ENCODE measurements at places on chromosomes 11 and 22. TPM values are rescaled to one million over a fixed set of nuclear protein-coding genes. Genes with fewer than 3 reads are reported as not detected.

Gene SAA1
- 9.0 TPM for total RNA-seq

DNA sequence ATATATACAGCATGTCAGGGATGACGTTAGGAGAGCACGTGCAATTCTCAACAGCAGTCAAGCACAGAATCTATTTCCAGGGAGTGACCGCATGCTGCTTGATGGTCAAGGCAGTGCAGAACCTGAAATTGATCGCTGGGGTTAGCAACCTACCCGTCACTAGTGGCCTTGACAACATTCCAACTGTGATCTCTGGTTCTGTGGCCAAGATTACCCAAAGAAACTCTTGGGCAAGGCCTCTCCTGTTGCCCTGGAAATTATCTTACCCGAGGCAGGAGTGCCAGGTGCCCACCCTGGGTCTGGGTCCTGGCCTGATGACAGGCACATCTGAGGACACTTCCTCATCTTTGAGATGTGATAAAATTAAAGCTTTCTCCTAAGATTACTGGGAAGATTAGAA is 2.2 kb downstream of the TM7SF2 start:
- no peaks in the 10 kb centered on the region for H3K27me3 ChIP-seq
- no peak overlapping the region for H3K4me3 ChIP-seq
- H3K36me3 ChIP-seq, result peaks cover 28% of the 10 kb centered on the region
- DNase-seq, result no peak

Gene KRTAP5-10
- not detected for total RNA-seq

DNA sequence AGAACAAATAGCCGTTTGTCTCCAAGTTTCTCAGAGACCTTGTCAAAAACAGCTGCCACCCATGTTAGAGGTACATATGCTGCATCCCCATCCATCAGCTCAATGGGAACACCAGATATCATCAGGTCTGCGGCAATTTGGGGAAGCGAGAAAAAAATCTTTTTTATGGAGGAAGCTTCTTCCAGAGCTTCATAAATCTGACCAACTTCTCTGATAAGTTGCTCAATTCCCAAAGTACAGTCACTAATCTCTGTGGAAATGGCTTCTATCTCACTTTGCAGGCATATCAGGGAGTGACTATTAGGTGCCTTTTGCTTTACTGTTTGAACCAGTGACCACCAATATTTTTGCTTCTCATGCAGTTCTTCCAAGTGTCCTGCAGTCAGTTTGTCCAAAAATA is 34.3 kb upstream of the MRPL17 start:
- H3K4me3 ChIP-seq, result no peak overlapping the region
- peaks cover 7% of the 10 kb centered on the region for H3K36me3 ChIP-seq
- H3K4me1 ChIP-seq, result no peaks in the 10 kb centered on the region
- H3K27ac ChIP-seq, result no peak overlapping the region
- DNase-seq, result no peak

- no peaks in the 10 kb centered on the region for H3K27me3 ChIP-seq
- H3K27ac ChIP-seq, result peak overlapping the region; percentile 97
- no peak for DNase-seq
- H3K36me3 ChIP-seq, result no peaks in the 10 kb centered on the region
- H3K4me3 ChIP-seq, result peak overlapping the region; percentile 63
Measured at GRCh38 chr11:65479184-65480145, 19.4 kb upstream of the MALAT1 start.

GRCh38 chr11:116473790-116474346 is 298.9 kb downstream of the BUD13 start:
- H3K27ac ChIP-seq, result no peak overlapping the region
- H3K4me1 ChIP-seq, result no peaks in the 10 kb centered on the region
- no peak overlapping the region for H3K4me3 ChIP-seq
- no peaks in the 10 kb centered on the region for H3K36me3 ChIP-seq
- no peak for DNase-seq

- no peaks in the 10 kb centered on the region for H3K36me3 ChIP-seq
- H3K27ac ChIP-seq, result no peak overlapping the region
- no peak for DNase-seq
- H3K4me3 ChIP-seq, result no peak overlapping the region
- H3K4me1 ChIP-seq, result no peaks in the 10 kb centered on the region
- H3K27me3 ChIP-seq, result no peaks in the 10 kb centered on the region
Measured at GRCh38 chr11:119755356-119756071, 26.5 kb upstream of the NECTIN1 start.

Gene CHADL
- total RNA-seq, result 2.0 TPM

DNA sequence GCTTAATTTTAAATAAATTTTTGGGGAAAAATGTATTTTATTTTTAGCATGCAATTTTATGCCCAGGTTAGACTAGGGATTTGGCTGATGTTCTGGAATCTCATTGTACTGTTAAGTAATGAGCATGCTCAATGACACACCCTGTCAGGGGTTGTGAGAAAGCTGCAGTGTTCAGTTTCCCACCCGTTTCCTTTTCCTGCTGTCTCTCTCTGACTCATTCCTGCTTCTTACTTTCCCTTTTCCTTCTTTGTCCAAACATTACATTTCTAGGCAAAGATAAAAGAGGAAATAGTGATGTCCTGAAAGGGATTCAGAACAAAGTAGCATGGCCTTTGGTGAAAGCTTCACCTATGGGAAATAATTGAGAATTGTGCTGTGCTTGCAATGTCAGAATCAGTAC is 22.7 kb downstream of the OOSP3 start:
- H3K27ac ChIP-seq, result no peak overlapping the region
- H3K4me1 ChIP-seq, result no peaks in the 10 kb centered on the region
- no peak overlapping the region for H3K4me3 ChIP-seq

- no peak overlapping the region for H3K27ac ChIP-seq
- no peak overlapping the region for H3K4me3 ChIP-seq
- DNase-seq, result no peak
- no peaks in the 10 kb centered on the region for H3K27me3 ChIP-seq
Measured at GRCh38 chr11:78327945-78328344, 89.7 kb downstream of the GAB2 start.
